ENCODE measurements at places on chromosomes 12 and 14.
A peak's percentile ranks its signal among the peaks of the same experiment; 100 is the strongest.

GRCh38 chr12:7026854-7027253 is 8.6 kb upstream of the LPCAT3 start:
- no peak for DNase-seq

GRCh38 chr12:27631813-27632491 is 64.3 kb upstream of the REP15 start:
- no peak for DNase-seq

DNA sequence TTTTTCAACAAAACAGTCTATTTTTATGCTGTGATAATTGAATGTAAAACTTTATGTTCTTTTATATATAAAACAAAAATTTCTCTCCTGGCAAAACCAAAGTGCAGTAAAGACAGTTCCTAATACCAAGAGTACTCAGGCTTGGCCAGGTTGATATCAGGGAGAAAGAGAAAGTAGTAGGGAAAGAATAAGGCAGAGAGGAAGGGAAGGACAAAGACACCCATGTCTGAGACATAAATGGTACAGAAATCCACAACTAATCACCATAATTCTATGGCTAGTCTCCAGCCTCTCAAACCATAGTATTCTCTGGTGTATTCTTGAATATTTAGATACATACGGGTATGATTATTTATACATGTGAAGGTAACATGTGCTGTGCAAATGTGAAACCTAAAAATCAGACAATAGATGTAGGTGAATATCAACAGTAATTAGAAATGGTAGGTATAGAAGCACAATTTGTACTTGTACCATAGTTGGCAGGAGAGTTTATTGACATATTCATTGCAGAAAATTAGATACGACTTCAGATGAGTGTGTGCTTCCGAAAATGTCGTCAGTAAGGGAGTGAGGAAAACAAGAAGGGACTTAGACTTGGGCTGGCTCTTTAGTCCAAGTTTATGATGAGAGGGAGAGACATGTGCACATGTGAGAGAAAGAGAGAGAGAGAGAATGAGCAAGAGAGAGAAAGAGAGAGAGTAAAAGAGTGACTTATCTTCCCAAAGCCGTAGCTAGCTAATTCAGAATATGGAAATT is 230.8 kb upstream of the NPAS3 start:
- no peak for DNase-seq

- no peak for DNase-seq
These were observed 21.8 kb upstream of the DHRS2 start for GRCh38 chr14:23614395-23614828.

GRCh38 chr14:101088714-101089113 is 185.2 kb upstream of the RTL1 start:
- no peak for DNase-seq

DNA sequence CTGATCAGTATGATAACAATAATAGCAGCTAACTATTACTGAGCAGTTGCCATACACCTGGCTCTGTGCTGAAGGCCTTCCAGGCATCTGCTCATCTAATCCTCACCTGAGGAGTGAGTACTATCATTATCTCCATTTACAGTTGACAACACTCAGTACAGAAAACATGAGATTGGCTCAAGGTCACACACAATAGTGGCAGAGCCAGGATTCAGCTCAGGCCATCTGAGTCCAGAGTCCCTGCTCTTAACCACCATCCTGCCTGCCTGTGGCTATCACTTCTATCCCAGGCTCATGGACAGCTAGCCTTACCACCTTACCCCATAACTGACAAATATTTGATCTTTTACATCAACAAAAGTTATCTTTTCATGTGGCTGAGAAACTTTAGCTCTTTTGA is 155.5 kb downstream of the PPM1H start:
- DNase-seq = no peak

- no peak for DNase-seq
These were observed 1.7 kb downstream of the ANKRD9 start for GRCh38 chr14:102507857-102508312.

DNA sequence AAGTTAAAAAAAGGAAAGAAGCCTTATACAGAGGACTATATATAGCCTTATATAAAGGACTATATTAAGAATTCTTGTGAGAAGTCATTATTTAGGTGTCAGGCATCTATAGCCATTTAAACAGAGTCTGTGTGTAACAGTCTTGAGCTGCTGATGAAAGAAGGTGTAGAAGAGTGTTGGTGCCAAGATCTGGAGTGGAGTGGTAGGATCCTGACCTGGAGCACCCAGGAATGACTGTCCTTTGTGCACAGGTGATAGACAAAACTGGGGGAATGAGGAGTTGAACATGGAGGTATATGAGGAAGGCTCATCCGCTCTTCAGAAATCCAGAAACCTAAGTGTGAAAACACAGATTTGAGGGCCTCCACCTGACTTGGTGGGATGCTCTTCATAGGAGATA is 747.3 kb downstream of the NRXN3 start:
- no peak for DNase-seq

DNA sequence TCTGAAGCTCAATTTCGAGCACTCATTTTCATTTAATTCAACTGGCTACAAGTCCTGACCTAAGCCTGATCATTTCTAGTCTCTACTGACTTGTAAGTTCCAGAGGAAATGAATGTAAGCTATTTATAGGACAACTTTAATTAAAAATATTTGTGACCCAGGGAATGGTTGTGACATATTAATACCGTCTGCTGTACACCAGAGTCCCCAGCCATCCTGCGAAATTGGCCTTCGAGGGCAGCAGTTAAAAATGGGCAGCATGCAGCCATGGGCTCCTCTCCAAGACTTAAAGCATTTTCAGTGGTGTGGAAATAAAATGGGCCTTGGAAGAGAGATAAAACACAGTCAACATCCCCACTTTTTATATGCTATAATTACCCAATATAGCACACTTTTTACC is 30.7 kb upstream of the OVCH1 start:
- DNase-seq = no peak

GRCh38 chr12:131617596-131618302 is 93.1 kb upstream of the SFSWAP start:
- no peak for DNase-seq

GRCh38 chr14:102362084-102362483 is 606 bp downstream of the CINP start:
- peak; percentile 41 for DNase-seq

DNA sequence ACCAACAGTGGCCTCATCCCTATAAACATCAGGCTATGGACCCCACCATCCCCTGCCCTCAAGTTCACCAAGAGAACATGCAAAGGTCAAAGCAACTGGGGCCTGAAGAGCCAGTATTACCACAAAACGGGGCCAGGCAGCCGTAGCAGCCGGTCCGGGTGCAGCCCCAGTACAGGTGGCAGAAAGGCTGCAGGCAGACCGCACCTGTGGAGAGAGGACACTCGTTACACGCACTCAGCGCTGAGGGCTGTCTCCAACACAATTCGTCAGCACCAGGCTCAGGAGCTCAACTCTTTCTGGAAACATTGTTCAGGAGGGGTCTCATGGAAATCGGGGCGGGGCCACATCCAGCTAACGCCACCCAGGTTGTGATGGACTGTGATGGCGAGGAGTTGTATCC is 19.9 kb upstream of the GOLGA3 start:
- no peak for DNase-seq
